ENCODE measurements at places on chromosomes 6 and 20.

GRCh38 chr6:125406741-125407140 lies 105.0 kb upstream of the HDDC2 start:
- no peak for DNase-seq

DNA sequence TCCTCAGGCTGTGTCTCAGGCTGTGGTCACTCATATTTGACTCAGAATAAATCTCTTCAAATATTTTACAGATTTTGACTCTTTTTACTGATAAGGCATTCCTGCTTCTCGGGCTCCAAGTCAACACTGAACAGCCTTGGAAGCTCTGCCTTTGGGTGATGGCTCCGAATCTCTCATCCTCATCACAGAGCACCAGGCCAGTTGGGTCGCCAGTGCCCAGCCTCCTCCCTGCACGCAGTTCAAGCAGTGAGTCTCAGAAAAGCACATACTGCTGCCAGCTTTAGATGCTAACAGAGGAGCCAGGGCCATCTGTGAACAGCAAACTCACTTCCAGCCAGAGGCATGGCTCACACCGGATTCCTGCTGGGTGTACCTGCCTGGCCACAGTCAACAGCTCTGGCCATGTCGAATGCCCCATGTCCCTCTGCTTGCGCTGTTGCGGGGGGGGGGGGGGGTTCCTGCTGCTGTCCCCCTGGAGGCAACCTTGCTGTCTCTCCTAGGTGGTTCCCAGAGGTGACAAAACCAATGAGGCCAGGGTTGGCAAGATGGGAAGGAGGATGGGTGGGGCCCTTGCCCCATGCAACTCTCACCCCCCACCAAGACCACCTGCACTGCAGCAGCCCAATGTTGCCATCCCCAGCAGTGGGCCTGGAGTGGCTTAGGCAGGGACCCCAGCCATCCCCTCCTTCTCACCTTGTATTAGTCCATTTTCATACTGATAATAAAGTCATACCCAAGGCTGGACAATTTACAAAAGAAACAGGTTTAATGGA lies 248.8 kb downstream of the ERMARD start:
- no peak for DNase-seq

- no peak for DNase-seq
Measured at GRCh38 chr6:34772940-34773339, 15.6 kb downstream of the SNRPC start.

GRCh38 chr20:40943591-40943990 lies 85.0 kb upstream of the TOP1 start:
- DNase-seq, result no peak

DNA sequence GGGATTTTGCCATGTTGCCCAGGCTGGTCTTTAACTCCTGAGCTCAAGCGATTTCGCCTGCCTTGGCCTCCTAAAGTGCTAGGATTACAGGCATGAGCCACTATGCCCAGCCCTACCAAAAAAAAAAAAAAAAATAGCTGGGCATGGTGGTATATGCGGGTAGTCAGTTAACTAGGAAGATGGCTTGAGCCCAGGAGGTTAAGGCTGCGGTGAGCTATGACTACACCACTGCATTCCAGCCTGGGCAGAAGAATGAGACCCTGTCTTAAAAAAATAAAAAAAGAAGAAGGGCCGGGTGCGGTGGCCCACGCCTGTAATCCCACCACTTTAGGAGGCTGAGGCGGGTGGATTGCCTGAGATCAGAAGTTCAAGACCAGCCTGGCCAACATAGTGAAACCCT lies 50.2 kb downstream of the ELOVL2 start:
- no peak for DNase-seq

GRCh38 chr6:127932708-127933107 lies 31.9 kb upstream of the THEMIS start:
- no peak for DNase-seq

DNA sequence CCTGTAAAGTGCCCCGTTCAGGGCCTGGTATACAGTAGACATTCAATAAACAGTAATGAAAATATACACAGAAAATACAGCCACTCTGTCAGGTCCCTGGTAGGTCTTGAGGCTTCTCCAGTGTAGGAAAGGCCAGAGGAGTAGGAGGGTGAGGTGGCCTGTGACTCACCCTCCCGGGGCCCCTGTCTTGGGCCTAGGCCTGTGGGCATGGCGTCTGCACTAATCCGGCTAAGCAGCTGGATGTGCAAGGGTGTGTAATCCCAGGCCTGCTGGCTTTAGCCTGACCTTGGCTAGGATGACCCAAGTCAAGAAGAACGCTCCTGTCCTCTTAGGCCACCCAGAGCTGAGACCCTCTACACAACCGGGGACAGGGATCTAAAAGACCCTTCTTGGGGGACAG lies 84.9 kb downstream of the KCNB1 start:
- DNase-seq, result no peak

DNA sequence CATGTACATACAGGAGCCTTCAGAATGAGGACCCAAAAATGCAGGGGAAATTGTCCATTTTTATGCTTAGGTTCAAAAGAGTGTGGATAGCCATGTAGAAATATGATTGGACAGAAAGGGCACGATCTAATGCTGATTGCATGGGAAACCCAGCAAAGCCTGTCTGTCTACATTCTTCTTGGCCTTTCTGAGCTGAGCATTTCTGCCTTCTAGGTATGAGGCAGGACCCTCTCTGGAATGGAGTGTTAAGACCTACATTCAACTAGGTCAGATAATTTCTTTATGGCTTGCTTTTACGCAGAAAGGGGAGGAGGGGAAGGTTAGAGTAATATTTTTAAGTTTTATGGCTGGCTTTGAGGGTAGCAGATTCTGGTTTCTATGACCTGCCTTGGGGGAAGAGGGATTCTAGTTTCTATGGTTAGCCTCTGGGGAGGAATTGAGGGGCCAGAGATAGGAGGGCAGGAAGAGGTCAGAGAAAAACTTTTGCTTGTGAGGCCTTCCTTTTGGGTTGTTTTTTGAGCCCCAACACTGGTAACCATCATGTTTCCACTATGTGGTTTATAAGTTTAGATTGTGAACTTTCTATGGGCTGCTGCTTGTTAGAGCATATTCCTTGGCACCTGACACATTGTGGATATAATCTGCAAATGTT lies 63.5 kb downstream of the LYRM2 start:
- DNase-seq, result no peak

DNA sequence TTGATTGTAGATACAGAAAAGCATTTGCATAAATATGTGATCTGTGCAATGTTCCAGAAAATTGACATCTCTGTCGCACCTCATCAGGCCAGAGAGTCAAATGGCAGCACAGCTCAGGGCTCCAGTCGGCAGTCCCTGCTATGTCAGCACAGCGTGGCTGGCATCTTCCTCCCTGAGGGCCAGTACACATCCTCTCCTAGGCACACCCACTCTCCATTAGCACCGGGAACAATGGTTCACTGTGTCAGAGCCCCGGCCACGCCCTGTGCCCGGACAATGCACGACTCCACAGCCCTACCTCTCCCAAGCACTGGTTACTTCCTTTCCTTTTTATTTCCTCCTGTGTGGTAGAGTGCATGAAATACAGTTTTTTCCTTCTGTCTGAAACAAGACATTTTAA lies 114.9 kb downstream of the FOXC1 start:
- no peak for DNase-seq

GRCh38 chr6:41921712-41921998 lies 356 bp downstream of the BYSL start:
- no peak for DNase-seq

- DNase-seq, result no peak
Measured at GRCh38 chr6:72363844-72364740, 257.8 kb upstream of the KCNQ5 start.

DNA sequence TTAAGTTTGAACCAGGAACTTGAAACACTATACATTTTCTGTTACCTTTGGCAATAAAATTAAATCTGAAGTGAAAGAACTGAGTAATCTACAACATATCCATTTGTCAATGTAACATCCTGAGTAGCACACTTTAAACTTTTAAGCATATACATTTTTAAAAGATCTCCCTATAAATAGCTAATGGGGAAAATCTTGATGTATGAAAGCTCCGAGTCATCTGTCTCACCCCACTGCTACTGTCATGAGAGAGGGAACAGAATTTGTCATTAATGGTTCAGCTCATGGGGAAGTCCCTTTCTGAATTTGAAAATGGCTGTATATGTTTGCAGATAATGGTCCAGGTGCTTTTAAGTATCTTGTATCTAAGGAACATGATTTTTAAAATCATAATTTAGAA lies 55.2 kb upstream of the NOX3 start:
- DNase-seq, result no peak

DNA sequence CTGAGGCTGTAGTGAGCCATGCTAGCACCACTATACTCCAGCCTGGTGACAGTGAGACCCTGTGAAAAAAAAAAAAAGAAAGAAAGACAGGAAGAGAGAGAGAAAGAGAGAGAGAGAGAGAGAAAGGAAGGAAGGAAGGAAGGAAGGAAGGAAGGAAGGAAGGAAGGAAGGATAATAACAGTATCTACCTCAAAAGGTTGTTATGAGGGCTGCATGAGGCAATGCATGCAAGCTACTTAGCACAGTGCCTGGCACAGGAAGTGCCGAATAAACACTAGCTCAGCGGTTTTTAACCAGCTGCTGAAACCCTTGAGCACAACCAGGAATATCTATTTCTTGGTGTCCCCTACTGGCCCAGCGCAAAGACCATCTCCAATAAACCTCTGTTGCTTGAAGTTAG lies 62.3 kb upstream of the TBC1D7 start:
- DNase-seq, result no peak

DNA sequence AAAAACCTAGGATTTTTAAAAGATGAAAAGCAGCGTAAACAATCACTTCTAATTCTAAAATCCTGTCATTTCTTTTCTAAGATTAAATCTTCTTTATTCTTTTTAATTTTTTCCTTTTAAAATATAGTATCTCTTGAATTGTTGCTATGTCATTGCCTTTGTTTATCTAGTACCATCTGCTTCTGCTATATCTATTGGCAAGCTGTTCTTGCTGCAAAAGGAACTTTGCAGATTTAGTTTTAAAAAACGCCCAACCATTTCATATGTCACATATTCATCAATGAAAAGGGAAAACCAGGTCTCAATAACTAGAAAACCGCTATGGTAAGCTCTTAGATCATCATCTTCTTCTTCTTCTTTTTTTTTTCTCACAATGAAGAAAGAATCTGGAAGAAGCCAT lies 11.5 kb upstream of the EEF1A1 start:
- DNase-seq, result no peak

DNA sequence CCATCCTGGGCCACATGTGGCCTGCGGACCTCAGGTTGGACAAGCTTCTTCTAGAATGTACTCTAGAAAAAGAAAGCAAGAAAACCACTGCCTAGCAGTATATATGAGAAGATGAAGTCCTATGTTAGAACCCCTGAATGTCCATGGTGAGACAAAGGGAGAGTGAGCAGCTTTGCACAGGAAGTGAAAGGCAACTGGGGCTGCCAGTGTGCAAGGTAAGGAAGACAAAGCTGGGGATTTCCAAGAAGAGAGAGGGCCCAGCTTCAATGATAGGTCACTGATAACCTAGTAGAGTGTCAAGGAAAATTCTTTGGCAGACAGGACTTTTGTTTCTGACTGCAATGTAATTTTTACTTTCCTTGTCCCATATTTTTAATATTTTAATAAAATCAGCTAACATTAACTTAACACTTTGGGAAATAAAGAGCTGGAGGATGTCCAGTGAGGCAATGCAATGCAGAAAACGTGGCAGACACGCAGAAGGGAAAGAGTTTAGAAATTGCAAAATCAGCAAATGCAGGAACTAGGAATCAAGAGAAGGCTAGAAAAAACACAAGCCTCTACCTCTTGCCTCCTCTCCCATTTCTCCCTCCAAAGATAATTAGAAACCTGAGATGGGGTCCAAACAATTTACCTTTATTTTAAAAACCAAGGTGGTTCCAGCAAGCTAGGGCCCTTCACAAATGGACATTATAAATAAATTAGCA lies 47.4 kb downstream of the CYP39A1 start:
- DNase-seq, result no peak

DNA sequence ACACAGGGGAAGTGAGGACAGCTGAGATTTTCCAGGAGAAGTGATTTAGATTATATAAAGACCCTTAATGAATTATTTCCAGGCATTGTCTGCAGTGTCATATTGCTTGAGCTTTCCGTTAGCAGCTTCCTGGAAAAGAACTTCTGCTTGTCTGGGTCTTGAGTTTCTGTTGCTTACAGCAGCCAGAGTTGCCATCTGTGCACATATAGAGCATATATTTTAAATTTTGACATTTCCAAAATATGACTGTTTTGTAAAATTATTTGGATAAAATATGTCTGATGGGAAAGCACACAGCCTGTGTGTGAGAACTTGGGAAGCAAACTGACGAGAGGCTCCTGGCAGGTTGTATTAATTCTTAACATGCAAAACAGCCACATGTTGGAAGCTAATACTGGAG lies 21.0 kb upstream of the NKX2-2 start:
- DNase-seq, result no peak

DNA sequence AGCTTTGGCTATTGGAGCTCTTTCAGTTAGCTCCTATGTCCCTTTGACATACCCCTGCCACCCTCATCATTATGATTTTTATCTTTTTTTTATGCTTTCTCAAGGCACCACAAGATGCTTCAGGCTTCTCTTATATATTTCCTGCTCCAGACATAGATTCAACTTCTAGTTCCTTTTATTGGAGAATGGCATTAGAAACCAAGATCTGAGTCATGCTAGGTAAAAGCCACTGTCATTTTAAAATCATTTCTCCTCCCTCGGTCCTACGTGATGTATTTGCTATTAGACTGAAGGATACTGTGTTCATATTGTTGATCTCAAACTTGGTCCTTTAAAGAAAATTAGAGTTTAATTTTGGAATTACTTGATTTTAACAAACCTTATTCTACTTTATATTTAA lies 8.3 kb downstream of the TENT5A start:
- DNase-seq, result no peak

- no peak for DNase-seq
Measured at GRCh38 chr20:64105846-64106434, 1.4 kb downstream of the NPBWR2 start.

DNA sequence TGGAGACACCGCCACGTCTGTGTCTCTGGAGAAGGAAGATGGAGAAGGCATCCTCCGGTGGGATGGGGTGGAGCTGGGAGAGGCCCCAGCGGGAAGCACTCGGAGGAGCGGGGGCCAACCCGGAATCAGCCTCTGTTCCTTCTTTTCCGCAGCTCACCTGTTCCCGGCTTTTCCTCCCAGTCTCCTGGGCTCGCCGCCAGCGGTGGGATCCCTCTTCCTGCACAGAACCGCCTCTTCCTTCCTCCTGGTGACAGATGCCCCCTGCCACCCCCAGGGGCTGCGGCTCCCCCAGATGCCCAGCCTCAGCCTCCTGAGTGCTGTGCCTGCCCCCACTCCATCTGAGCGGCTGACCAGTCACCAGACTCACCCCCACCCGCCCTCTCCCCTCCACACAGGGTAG lies 23.3 kb downstream of the RAMACL start:
- DNase-seq, result no peak

DNA sequence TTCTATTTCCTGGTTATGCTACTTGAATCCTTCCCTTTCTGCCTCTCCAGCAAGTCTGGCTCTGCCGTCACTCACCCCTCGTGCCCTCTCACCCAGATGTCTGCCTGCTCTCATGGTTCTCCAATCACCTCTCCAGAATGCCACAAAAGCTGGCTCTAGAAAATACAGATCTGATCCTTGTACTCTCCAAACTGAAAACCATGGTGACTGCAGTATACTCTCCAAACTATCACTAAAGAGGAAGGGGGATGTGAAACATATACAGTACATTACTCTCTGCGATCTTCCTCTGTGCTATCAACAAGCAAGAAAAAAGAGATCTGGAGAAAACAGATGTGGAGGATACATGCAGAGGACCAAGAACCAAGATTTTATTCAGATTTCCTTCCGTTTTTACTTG lies 91.1 kb downstream of the ATXN1 start:
- no peak for DNase-seq

GRCh38 chr6:94065707-94066337 lies 646.5 kb upstream of the EPHA7 start:
- DNase-seq, result no peak

- DNase-seq, result no peak
Measured at GRCh38 chr6:35911871-35912653, 8.8 kb downstream of the SRPK1 start.

- no peak for DNase-seq
Measured at GRCh38 chr20:32505723-32506473, 79.2 kb downstream of the NOL4L start.

Measured in T-helper 2 cell treated with Interferon-gamma antibody and Interleukin-4, amounts not matched to agents 5 μg/mL and 100 μg/mL, for 36 hours (primary cell).